Stimulated activated CD4-positive, alpha-beta T cell treated with anti-CD3 and anti-CD28 coated beads, TNF-alpha, amount 100 ng/mL, for 24 hours (primary cell): ENCODE measurements at places on chromosomes 1 and 21.

DNA sequence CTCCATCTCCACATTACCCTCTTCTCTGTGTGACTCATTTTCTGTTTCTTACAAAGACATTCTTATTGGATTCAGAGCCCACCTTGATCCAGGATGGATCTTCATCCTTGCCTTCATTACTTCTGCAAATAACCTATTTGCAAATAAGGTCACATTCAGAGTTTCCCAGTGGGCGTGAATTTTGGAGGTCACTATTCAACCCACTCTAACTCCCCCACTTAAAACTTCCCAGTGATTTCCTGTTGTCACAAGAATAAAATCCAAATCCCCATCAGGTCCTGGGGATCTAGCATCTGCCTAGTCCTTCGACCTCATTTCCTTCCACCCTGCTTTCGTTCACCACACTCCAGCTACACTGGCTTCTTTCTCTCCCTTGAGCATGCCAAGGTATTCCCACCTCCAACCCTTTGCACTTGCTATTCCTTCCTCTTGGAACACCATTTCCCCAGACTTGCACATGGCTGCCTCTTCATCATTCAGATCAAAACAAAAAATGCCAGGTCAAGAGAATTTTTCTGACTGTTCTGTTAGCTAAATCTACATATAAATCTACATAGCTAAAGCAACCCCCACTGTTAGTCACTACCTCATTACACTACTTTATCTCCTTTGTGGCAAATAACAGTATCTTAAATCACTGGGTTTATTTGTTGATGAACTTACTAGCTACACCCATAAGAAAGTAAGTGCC lies 187.2 kb downstream of the TOMM20 start:
- DNase-seq, result no peak

DNA sequence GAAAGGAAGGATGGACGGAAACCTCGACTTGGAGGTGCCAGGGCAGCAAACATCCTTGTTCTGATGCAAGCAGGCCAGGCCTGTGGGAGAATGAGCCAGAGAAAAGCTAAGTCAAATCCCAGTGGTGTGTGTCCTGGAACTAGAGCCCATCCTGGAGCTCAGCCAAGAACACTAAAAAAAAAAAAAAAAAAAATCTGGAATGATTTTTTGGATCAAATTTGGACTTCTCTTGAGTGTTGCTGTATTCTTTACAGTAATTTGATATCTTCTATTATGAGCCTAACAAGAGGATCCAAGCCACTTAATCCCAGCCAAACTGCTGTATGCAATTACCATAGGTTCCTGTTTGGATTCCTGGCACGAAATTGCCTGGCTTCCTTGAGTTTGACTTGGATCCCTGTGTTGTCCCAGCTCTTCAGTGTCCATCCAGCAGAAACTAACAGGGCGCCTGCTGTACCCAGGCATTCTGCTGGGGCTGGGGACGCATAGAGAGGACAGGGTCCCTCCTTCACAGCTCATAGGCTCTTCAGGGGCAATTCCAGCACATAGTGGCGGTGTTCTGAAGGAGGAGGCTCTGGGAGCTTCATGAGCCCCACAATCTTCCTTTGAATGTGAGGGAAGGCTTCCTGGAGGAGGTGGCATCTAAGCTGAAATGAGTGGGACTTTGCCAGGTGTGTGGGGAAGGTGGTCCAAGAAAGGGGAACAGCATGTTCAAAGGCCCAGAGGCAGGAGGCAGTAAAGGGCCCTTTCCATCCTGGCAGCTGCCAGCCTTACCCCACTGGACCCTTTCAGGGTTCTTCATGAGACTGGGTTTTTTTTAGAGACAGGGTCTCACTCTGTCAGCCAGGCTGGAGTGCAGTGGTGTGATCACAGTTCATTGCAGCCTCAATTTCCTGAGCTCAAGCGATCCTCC lies 24.7 kb downstream of the EPHX1 start:
- no peak for DNase-seq

- DNase-seq, result no peak
These were observed 4.9 kb downstream of the MTF2 start for GRCh38 chr1:93083979-93084378.

- DNase-seq, result no peak
These were observed 2.1 kb downstream of the CD164L2 start for GRCh38 chr1:27380766-27381733.

DNA sequence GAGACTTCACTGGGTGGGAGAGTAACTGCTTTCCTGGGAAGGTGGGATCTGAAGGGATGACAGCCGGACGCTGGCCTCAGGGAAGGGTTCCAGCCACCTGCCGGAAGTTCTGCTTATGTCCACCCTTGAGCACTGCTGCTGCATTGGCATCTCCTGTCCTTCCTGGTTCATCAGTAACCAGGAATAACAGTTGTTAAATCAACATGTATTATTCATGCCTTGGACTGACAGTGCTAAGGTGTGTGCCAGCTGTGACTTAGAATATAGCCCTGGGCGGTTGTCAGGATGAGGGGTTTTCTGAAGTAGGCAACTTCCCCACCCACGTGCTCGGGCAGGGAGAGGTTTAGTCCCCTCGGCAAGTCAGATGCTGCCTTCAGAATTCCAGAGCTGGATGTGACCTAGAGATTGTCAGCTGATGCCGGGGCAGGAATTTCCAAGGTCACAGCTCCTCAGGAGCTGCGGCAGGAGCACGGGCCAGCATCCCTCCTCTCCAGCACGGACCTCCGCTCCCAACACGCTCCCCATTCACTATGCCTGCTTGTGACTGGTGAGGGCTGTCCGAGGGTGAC lies 17.9 kb downstream of the CLDN14 start:
- no peak for DNase-seq

DNA sequence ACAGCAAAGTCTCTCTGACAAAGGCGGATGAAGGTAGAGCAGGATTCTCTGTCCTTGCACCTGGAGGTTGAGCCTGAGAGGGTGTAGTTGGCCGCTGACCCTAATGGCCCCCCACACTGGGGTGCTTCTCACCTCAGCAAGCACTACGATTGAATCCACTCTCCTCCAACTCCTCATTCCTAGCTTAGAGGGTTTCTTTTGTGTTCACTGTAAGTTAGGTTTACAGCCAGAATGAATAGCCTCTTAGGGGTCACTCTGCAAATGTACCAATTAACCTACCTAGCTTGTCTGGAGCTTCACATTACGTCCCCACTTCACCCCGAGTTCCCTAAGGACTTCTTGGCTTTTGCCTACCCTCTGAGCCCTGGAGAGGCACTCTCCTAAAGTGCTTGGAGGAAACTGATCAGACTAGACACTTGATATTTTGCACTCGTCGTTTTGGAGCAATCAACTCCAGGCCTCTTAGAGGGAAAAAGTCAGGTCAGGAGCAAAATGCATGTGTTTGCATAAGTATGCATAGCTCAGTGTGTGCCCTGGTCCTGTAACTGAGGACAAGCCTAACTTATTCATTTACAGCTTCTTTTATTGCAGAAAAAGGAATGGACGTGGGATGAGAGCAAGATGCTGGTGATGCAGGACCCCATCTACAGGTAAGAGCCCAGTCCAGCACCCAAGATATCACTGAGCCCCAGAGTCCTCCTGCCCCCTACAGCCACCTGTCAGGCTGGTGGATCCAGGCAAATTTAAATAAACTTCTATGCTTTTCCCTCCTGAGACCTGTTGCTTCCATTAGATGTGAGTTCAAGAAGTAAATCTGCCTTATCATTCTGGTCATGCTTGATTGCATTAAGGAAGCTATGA lies 76.4 kb downstream of the SPATA46 start:
- no peak for DNase-seq

DNA sequence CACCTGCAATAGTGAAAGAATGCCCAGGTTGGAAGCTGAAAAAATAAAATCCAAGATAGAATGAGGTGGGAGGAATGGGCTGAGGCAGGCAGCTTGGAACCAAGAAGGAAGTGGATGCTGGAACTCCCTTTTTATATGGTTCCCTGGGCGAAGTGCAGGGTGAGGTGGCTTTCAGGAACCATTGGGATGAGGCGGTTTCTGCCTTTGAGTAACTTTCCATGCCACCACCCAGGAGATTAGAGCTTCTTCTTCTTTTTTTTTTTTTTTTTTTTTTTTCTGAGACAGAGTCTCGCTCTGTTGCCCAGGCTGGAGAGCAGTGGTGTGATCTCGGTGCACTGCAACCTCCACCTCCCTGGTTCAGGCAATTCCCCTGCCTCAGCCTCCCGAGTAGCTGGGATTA lies 17.8 kb upstream of the MRPS6 start:
- no peak for DNase-seq

DNA sequence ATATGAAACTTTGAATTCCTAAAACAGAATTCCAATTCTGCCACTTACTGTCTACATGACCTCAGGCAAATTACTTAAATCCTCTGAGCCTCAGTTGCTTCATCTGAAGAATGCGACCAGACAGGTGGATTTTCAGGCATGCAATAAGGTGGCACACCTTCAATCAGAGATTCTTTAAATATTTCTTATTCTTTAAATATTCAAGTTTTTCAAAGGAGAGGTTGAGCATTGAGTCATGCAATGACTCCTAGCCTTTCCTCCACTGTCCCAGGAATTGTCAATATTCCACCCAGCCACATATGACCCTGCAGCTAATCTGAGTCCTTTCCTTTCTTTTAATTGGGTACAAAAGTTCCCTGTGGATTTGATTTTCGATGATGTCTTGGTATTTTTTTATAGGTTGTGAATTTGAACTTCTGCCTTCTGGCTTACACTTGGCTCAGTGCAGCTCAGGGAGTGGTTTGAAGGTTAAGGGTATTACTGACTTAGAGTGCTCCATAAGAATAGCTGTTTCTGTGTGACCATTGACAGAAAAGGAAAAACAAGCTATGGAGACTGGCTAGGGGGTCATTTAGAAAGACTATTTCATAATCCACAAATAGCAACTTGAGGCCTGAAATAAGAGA lies 52.2 kb upstream of the PRDX6 start:
- no peak for DNase-seq

- no peak for DNase-seq
These were observed 107.9 kb downstream of the USP25 start for GRCh38 chr21:15837645-15838044.

- no peak for DNase-seq
These were observed 22.2 kb upstream of the ITPKB start for GRCh38 chr1:226761322-226761721.

DNA sequence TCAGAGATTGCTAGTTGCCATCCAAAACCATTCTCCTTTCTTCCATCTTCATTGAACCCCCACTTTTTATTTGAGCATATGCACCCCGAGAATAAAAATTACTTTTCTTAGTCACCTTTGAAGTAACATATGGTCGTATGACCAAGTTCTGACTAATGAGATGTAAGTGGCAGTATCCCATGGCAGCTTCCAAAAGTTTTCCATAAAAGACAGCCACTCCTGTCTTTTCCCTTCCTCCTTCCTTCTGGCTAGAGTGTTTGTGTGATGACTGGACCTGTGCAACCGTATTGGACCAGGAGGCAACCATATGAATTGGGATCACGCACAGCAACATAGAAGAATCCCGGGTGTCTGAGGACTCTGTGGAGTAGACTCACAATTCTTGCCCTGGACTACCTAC lies 41.1 kb upstream of the CCSAP start:
- no peak for DNase-seq

GRCh38 chr21:36563341-36563926 lies 83.5 kb upstream of the CLDN14 start:
- no peak for DNase-seq

GRCh38 chr1:214282630-214283242 lies 1.8 kb downstream of the SMYD2 start:
- DNase-seq, result no peak

DNA sequence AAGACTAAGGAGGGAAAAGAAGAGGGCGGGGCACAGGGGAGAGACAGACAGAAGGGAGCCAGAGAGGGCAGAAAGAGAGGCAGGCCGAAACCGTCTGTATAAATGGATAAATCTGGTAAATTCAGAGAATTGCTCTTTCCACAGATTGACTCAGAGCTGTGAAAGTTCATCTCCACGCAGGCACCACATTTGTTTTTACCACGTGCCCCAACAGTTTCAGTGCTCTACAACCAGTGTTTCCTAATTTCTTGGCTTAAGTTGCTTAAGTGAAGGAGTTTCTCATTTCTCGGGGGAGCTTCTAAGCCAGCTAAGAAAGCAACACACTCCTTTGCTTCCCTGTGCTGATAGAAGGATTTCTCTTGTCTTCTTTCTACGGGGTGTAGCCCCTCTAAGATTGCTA lies 87.1 kb downstream of the ENAH start:
- no peak for DNase-seq

GRCh38 chr1:26388791-26389445 lies 16.4 kb upstream of the ZNF683 start:
- no peak for DNase-seq

- DNase-seq, result no peak
These were observed 7.0 kb upstream of the RNF19B start for GRCh38 chr1:32971576-32971975.

DNA sequence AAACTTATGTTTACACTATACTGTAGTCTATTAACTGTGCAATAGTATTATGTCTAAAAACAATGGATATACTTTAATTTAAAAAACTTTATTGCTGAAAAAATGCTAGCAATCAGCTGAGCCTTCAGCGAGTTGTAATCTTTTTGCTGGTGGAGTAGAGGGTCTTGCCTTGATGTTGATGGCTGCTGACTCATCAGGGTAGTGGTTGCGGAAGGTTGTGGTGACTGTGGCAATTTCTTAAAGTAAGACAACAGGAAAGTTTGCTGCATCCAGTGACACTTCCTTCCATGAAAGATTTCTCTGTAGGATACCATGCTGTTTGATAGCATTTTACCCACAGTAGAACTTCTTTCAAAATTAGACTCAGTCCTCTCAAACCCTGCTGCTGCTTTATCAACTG lies 234.7 kb upstream of the CSF3R start:
- no peak for DNase-seq

GRCh38 chr1:242211254-242212022 lies 212.5 kb upstream of the MAP1LC3C start:
- DNase-seq, result no peak

GRCh38 chr1:227071895-227072587 lies 131.9 kb downstream of the COQ8A start:
- no peak for DNase-seq

DNA sequence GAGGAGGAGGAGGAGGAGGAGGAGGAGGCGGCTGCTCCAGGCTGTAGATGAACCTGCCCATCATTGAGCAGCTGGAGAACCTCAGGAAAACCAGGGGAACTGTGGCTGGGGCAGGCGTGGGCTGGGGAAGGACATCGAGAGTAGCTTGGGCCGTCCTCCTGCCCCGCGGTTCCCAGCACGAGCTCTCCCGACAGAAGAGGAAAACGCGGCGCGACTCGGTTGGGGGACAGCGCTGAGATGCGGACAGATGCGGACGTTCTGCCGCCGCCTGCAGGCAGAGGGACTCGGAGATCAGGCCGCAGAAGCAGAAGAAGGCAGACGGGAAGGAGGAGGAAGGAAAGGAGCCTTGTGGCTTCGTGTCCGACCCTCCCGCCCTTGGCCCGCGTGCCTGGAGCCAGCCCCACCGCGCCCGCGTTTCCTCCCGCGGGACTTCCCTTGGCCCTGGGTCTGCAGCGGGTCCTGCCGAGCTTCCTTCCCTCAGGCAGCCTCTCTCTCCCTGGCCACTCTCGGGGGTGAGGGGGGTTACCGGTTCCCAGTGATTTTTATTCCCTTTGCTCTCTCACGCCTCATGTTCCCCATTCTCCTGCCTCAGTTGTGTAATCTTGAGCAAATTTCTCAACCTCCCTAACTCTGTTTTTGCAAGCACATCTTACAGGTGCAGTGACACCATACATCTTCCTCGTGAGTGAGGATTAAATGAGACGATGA lies 1.7 kb upstream of the TNFRSF9 start:
- DNase-seq, result no peak

GRCh38 chr1:159949981-159950381 lies 4.1 kb downstream of the SLAMF9 start:
- no peak for DNase-seq
